ENCODE measurements at places on chromosomes 11 and 22.

GRCh38 chr11:2095198-2095520 is 44.0 kb downstream of the IGF2 start:
- no peak for DNase-seq

GRCh38 chr22:40258017-40258416 is 80.3 kb downstream of the TNRC6B start:
- DNase-seq, result no peak

DNA sequence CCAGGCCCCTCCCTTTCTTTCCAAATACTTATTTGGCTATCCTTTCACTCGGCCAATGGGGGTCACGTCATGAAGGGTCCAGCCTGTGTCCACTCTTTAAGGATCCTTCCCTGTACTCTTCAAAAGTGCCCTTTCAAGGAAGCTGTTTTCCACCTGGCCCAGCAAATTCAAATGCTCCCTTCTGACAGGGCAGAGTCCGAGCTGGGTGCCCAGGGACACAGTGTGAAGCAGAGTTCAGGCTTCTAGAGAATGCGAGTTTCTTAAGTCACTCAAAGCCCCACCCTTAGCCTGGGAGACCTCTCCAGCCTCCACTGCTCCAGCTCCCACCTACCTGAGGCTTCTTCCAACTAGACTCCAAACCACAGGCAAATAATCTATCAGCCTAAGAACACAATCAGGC is 5.5 kb upstream of the APOA1 start:
- no peak for DNase-seq

DNA sequence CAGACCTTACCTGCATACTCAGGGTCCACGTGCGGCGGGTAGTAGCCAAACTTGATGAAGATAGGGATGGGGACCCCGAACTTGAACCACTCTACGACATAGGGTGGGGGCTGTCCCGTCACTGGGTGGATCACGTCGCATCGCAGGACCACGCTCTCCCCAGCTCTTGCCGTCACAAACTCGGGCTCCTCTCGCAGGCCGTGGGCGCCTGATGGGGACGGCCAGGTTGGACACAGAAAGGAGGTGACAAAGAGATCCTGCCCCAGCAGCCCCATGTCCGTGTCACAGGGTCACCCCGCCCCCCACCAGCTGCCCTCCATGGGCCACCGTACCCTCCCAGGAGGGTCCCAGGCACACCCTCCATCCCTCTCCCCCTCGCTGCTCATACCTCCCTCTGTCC is 10.7 kb downstream of the IGSF9B start:
- no peak for DNase-seq

- DNase-seq, result no peak
Observed at GRCh38 chr11:116501728-116502127, 271.1 kb downstream of the BUD13 start.

GRCh38 chr22:36911887-36912661 is 1.4 kb upstream of the CSF2RB start:
- DNase-seq, result no peak

GRCh38 chr11:113091481-113091780 is 130.2 kb downstream of the NCAM1 start:
- no peak for DNase-seq

GRCh38 chr11:134001088-134001487 is 44.3 kb upstream of the IGSF9B start:
- DNase-seq, result no peak

GRCh38 chr11:119415517-119415916 is 7.5 kb downstream of the THY1 start:
- no peak for DNase-seq

DNA sequence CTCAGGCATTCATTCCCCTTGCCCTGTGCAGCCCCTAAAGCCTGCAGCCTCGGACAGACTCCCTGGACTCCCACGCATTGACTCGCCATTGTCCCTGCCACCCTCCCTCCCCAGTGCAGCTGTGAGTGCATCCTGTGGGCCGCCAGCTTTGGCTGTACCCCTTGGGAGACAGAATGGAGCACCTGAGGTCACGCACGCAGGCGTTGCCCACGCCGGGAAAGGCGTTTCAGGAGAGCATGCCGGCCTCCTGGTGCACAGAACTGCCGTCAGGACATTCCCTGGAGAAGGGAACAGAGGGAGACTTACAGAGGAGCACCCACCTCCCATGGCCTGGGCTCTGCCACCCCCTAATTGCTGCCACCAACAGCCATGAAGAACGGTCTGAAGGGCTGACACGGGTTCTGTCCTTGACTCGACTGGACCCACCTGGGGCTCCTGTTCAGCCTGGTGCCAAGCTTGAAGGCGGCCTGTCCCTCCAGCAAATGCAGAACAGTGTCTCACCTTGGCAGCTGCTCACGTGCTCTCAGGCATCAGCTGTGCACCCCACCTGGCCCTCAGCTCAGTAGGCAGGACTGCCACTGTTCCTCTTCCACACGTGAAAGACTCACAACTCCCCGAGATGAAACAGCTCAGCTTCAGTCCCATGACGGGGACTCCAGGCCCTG is 503.8 kb downstream of the BRD1 start:
- no peak for DNase-seq

GRCh38 chr11:2927851-2928604 is 1.2 kb downstream of the PHLDA2 start:
- no peak for DNase-seq

DNA sequence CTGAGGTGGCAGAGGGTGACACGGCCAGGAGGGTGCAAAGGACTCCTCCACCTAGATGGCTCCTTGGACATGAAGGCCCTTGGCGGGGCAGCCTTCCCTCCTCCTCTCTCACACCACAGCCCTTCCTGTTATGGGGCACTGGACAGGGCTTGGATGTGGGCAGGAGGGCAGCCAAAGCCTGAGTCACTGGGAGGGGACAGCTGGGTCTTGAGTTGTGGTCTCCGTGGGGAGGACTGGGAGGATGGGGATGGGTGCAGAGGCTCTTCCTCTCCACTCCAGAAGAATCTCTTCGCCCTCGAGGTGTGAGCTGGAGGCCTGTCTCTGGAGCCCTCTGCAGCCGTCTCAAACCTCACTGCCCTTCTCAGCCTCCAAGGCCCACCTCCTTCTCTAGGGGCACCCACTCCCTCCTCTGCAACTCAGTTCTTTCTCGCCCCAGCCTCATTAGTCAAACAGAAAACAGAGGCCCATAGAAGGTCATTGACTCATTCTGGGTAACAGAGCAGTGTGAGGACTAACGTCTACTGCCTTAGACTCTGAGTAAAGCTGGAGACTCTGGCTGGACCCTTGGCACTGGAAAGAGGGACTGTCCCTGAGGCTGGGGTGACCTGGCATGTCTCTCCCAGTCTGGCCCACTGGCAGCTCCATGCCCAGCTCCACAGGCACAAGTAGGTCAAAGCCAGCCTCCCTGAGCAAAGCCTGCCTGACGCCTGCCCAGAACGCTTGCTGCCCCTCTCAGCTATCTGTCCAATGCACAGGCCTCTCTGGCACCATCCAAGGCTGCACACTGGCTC is 47.5 kb upstream of the CDON start:
- no peak for DNase-seq

GRCh38 chr11:75743711-75744563 is 24.6 kb upstream of the DGAT2 start:
- DNase-seq, result no peak

DNA sequence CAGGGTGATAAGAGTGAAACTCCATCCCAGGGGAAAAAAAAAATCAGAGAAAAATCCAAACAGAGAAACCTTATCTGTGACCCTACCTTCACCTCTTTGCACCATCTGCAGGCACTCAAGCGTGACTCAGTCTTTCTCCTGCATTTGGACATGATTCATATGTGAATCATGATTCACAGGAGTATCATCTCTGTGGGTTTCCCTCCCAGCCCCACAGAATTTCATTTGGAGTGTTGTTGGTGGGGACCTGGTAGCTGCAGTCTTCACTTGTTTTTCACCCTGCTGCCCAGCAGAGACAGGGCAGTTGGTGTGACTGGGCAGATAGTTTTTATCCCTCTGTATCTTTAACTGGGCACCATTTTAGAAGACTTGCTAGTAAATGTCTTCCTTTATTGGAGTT is 75.7 kb downstream of the DEPDC5 start:
- no peak for DNase-seq

DNA sequence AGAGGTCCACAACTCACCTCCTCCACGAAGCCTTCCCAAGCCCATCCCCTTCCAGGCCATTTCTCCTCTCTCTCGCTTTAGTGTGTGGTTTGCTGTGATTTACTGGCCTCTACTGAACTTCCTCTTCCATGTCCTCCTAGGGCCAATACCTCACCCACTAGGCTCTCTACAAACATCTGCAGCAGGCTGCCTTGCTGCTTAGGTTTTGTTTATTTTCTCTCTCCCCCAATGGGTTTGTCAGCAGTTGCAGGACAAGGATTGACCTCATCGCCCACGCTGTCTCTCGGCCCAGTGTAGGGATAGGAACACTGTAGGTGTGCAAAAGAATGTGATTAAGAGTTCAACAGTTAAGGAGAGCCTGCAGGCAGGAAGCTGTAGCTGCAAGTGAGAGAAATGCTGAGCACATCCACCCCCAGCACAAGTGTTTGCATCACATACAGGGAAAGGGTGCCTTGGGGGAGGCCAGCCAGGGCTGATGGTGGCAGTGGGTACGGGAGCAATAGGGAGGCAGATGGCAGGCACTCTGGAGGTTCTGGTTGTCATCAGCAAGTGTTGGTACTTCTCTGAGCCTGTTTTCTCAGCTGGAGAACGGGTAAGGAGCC is 1.4 kb downstream of the PC start:
- no peak for DNase-seq

DNA sequence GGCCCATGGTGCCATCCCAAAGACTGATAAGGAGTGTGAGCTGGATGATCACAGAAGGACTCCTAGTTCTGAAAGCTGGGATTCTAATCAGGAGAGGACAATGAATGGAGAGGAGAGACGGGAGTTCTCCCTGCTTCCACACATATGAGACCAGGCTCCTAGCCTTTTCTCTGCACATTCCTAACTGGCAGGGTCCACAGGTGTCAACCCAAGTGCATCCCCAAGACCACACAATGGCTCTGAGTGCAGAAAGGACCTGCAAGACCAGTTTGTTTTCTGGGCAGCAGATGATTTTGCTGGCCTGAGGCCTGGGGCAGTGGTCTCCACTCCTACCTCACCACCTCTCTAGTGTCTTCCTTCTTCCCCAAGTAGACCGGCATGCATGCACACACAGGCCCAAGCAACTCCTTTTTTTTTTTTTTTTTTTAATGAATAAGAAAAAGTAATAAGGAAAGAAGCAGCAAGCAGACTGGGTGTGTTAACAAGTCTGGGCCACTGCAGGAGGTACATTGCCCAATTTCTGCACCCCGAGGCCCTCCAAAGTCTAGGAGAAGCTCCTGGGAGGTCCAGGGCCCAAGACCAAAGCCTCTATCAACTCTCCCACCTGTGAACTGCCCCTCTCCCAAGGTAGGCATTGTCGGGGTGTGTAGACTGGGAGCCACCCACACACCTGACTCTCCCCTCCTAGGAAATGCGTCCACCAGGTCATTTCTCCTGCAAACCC is 1.2 kb upstream of the TSKU start:
- no peak for DNase-seq

GRCh38 chr11:1372660-1373059 is 17.1 kb upstream of the BRSK2 start:
- DNase-seq, result no peak

DNA sequence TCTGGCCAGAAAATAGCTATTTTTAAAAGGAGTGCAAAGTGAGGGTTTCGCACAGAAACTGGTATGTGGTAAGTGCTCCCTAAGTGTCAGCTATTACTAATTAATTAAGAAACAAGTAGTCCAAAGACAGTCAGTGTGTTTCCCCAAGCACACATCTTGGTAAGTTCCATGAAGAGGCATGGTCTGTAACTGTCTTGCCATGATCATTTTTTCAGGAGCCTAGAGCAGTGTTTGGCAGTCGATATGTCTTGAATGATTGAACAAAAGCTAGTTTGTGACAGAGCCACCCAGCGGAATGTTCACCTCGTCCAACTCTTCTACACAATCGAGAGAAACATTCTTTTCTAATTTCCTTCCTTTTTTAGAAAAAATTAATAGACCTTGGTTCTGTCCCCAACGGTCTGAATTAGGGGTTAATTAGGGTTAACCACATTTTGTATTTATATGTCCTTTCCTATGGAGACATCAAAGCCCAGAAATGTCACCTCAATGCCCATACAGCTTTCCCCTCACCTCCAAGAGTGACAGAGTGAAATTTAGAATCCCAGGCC is 57.6 kb upstream of the FTH1 start:
- no peak for DNase-seq

DNA sequence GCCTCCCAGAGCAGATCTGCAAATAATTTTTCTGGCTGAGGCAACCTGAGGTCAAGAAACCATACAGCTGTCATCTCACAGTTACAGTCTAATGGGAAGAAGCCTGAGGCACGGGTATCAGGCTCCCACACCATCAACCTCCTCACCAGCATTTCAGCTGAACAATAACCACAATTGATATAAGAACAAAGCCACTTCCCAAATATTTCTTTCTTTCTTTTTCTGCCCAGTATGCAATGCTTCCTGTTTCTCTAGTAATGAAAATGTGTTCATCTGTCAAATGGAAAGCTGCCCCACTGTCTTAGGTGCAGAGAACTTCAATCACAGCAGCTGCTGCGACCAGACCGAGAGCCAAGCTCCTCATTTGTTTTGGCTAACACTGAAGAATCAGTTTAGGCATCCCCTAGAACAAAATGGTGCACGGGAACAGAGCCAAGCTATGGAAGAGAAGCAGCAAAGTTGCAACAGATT is 108.4 kb downstream of the BLID start:
- DNase-seq, result no peak

DNA sequence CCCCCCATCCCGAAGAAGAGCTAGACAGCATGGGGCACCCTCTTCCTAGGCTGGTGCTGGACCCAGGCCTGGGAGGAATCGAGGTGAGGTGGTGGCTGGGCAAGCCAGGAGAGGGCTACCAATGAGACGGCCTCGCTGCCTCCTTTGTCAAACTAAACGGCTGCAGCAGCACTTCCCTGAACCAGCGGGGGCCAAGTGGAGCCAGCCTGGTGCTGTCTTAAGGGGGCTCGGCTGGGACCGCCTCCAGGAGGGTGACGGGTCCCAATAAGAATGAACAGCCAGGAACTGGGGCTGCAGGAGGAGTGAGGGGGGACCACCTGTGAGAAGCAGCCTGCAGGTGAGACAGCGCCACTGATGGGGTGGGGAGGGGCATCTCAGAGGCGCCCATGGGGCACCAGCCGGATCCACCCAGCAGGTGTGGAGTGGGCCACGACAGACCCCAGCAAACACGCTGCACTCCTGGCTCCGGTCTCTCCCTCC is 17.1 kb downstream of the IFT27 start:
- DNase-seq, result no peak

Data from DMS153 (cell line).